ENCODE measurements at places on chromosomes 11 and 22.

DNA sequence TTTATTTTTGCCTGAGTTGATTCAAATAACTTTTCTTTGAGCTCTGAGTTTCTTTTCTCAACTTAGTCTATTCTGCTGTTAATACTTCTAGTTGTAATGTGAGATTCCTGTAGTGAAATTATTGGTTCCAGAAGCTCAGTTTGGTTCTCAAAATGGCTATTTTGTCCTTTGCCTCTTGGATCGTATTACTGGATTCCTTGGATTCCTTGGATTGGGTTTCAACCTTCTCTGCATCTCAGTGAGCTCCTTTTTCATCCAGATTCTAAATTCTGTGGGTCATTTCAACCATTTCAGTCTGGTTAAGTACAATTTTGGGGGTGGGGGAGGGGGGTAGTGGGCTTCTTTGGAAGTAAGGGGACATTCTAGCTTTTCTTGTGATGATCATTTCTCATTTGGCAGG, 341.1 kb upstream of the CNTN5 start:
- peaks cover 2% of the 10 kb centered on the region for H3K27me3 ChIP-seq
- H3K4me1 ChIP-seq = no peaks in the 10 kb centered on the region
- DNase-seq = no peak
- H3K27ac ChIP-seq = no peak overlapping the region
- no peak overlapping the region for H3K4me3 ChIP-seq

DNA sequence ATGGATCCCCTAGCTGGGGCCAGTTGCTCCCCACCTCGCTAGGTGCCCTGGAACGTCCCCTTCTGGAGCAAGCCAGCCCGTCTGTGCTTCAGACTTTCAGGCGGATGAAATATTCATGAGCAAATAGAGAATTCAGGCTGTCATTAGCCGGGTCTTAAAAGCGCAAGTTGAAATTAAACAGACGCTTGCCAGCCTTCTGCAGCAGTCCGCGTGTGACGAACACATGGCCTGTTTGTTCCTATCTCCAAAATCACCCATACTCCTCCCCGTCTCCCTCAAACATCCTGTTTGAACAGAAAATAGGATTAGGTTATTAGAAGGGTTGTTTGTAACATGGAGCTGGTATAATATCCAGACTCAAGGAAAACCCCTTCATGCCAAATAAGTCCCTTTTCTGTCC, 38.7 kb downstream of the MYO18B start:
- no peak overlapping the region for H3K27ac ChIP-seq
- no peaks in the 10 kb centered on the region for H3K4me1 ChIP-seq
- no peaks in the 10 kb centered on the region for H3K36me3 ChIP-seq
- peaks cover under 1% of the 10 kb centered on the region for H3K27me3 ChIP-seq

DNA sequence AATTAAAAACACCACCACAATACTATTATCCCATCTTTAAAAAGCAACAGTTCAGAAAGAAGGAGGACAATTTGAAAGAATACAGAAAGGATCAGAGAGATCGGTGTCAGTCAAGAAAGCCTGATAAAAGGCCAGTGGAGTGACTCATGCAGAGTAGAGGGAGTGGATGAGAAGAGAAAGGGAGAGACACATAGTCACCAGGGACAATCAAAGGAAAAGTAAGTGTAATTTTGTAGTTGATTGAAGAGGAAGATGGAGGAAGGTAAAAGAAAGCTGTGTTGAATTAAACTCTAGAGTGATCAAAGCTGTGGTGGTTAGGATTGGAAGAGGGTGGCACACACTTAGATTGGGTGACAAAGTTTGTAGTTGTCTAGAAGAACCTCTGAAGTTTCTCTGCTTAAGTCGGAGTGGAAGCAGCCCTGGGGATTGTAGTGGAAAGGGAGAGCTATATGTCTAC, 14.1 kb downstream of the SPECC1L start:
- no peak for DNase-seq
- no peak overlapping the region for H3K4me3 ChIP-seq
- peak overlapping the region; percentile 16 for H3K27ac ChIP-seq
- H3K4me1 ChIP-seq = peaks cover 44% of the 10 kb centered on the region

DNA sequence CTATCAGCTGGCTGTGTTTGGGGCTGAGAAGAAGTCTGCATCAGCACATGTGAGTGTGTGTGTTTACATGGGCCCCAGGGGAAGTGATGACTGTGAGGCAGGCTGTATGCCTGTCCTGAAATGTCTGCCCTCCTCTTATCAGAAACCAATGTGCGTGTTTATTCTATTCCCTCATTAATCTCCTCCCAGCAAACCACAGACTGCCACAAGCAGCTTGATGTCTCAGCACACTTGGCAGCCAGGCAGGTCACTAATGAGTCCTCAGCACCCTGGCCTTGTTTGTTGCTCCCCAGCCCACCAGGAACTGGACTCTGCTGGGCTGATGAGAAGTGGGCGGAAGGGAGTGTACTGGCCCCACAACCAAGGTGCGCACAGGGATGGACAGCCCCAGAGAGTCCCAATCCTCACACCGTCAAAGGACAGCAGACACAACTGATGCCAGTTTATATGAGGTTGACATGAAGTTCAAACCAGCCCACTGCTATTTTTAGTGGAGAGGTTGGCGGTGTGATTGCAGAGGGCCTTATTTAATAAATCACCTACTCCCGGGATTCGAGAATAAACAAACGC, 225.8 kb downstream of the ETS1 start:
- no peaks in the 10 kb centered on the region for H3K27me3 ChIP-seq
- H3K4me3 ChIP-seq = no peak overlapping the region

DNA sequence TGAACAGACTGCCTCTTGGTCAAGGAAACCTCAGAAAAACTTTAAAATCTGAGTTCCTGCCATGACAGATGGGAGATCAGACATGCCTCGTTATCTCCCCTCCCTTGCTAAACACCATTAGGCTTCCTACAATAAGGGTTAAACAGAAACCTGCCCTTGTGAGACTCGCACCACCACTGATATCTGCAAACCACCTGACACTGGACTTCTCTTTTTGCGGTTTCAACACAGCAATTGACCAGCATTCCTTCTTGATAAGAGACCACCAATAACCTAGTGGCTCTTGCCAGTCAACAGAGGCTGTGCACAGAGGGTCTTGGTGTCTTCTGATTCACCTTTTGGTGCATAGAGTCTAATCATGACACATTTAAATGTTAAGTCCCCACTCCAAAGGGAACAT, 4.4 kb downstream of the OR5M8 start:
- H3K4me3 ChIP-seq = no peak overlapping the region
- H3K36me3 ChIP-seq = no peaks in the 10 kb centered on the region
- DNase-seq = no peak
- no peaks in the 10 kb centered on the region for H3K4me1 ChIP-seq

DNA sequence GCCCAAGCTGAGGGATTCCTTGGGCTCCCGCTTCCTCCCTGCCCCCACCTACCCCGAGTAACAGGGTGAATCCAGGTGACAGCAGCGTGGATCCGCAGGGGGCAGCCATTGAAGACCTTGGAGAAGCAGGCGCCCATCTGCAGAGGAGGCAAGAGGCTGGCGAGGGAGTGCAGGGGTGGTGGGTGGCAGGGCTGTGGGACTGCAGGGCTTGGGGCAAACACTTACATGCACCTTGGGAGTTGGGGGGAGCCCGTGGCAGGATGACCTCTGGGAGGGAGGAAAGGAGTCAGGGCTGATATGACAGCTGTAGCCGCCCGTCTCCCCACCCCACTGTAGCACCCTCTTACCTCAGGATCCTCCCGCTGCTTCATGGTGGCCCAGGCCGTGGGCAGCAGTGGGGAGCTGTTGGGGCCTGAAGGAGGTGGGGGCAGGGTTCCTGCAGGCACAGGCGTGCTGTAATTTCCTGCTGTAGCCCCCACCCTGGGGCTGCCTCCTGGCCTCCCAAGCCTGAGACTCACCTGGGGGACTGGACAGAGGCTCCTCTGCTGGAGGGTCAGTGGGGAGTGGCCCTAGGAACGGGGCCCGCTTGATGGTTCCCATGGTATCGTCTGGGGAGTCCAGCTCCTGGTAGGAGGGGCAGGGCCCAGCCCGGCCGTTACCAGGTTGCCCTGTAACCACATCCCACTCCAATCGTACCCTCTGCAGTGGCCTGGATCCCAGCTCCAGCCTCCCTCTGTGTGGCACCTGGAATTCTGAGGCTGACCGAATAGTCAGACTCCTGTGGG, 6.1 kb downstream of the MAP4K2 start:
- peaks cover 51% of the 10 kb centered on the region for H3K4me1 ChIP-seq
- no peak for DNase-seq

- no peaks in the 10 kb centered on the region for H3K27me3 ChIP-seq
- H3K4me3 ChIP-seq = no peak overlapping the region
- no peak for DNase-seq
- H3K4me1 ChIP-seq = no peaks in the 10 kb centered on the region
- H3K36me3 ChIP-seq = no peaks in the 10 kb centered on the region
- no peak overlapping the region for H3K27ac ChIP-seq
These were observed 13.5 kb downstream of the C11orf97 start for GRCh38 chr11:94525546-94526324.

- DNase-seq = no peak
- H3K4me1 ChIP-seq = no peaks in the 10 kb centered on the region
- H3K27ac ChIP-seq = no peak overlapping the region
- no peak overlapping the region for H3K4me3 ChIP-seq
These were observed 58.3 kb downstream of the TYR start for GRCh38 chr11:89235976-89236375.
